ENCODE measurements at places on chromosomes 5 and 9.
A peak's percentile ranks its signal among the peaks of the same experiment; 100 is the strongest.

- no peak for DNase-seq
Observed at GRCh38 chr9:16289639-16290038, 580.8 kb downstream of the BNC2 start.

DNA sequence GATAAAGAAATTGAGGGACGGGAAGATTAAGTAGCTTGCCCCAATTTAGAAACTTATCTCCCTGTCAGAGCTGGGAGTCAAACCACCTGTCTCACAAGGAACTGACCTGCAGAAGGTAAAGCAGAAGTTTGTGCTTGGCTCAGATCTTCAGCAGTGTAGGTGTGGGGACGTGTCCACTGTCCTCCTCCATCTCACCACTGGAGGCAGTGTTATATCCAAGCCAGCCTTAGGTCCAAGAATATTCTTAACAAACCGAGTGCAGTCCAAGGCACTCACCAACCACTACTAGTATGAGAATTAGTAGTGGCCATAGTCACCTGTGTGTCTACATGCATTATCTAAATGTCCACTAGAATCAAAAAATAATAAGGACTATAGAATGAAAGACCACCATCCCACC lies 86.3 kb upstream of the IRX1 start:
- DNase-seq: no peak

- no peak for DNase-seq
Observed at GRCh38 chr5:117262572-117263131, 688.0 kb upstream of the SEMA6A start.

DNA sequence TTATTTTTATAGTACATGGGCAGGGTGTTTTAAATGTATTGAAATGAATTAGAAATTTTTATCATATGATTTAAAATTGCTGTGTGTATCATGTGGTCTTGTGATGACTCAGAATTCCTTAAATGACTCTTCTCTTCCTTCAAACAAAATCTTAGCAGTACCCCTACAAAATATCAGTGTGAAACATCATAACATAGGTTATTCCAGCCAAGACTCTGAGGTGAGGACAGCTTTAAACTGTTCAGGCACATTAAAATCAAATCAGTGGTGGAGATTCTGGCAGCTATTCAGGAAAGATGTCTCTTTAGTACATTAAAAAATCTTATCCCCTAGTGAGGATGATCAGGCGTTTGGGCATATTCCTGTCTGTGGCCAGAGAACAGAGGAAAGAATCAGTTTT lies 174.0 kb downstream of the MAN2A1 start:
- no peak for DNase-seq

DNA sequence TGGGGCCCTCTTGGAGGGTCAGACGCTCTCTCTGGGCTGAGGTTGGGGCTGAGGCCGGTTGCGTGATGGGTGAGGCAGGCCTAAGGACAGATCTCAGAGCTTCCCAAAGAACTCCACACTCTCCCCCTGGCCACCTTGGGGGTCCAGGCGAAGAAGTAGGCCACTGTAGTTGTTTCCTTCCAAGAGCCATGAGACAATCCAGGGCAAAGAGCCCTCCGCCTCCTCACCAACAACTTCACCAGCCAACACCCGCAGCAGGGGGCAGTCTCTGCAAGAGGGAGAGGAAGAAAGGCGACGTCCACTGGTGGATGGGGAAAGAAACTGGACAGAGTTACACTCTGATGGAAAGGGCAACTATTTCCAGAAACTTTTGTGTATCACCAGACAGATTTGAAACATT lies 10.7 kb downstream of the SLC35A4 start:
- DNase-seq: no peak

- no peak for DNase-seq
Observed at GRCh38 chr9:18423791-18424531, 50.0 kb upstream of the ADAMTSL1 start.

- peak; percentile 92 for DNase-seq
Observed at GRCh38 chr9:134326724-134327601, 708 bp downstream of the RXRA start.

- DNase-seq: no peak
Observed at GRCh38 chr9:38761339-38761738, 41.4 kb upstream of the FAM240B start.
